Heart right ventricle (tissue), 16 donors: ENCODE measurements at places on chromosomes 11 and 22. TPM values are rescaled to one million over a fixed set of nuclear protein-coding genes. Genes with fewer than 3 reads are reported as not detected.

CRACR2B gene
- total RNA-seq: 11.4 TPM

SLC29A2 gene
- 9.6 TPM for total RNA-seq

DNA sequence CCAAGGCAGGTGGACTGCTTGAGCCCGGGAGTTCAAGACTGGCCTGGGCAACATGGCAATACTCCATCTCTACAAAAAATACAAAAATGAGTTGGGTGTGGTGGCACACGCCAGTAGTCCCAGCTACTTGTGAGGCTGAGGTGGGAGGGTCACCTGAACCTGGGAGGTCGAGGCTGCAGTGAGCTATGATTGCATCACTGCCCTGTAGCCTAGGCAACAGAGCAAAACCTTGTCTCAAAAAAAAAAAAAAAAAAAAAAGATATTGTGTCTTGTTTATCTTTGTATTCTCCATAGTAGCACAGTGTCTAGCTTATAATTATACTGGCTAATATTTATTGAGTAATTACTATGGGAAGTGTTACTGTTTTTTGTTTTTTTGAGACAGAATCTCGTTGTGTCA is 15.8 kb upstream of the GPHA2 start:
- no peak for DNase-seq

DNA sequence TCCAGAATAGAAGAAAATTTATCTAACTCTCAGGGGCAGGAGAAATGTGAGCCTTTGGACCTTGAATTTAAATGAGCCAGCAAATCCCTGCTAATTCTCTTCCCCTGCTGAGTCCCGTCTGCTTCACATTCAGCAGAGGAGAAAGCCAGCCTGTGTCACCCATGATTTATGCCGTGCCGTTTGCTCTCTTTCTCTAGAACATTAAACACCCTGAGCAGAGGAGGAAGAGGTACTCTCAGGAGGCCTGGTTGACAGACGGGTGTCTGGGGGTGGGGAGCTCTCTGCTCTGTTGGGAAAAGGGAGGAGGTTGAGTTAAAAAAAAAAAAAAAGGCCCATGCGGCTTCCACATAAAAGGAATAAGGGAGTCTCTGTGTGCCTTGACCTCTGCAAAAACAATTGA is 11.3 kb upstream of the MTMR3 start:
- no peak for DNase-seq

PLAAT5 gene
- total RNA-seq: 3.7 TPM

- DNase-seq: peak; percentile 36
Measured at GRCh38 chr11:10351765-10352641, 47.1 kb downstream of the ADM start.

DNA sequence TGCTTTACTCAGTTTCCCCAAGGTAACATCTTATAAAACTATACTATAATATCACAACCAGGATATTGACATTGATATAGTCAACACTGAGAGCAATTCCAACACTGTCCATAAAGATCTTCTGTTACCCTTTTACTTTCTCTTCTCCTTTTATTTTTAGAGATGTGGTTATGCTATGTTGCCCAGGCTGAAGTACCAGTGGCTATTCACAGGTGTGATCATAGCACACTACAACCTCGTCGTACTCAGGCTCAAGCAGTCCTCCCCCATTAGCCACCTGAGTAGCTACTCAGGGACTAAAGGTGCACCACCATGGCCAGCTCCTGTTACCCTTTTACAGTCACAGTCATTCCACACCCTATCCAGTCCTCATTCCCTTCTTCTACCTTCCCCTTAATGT is 119.7 kb downstream of the CWF19L2 start:
- no peak for DNase-seq

DNA sequence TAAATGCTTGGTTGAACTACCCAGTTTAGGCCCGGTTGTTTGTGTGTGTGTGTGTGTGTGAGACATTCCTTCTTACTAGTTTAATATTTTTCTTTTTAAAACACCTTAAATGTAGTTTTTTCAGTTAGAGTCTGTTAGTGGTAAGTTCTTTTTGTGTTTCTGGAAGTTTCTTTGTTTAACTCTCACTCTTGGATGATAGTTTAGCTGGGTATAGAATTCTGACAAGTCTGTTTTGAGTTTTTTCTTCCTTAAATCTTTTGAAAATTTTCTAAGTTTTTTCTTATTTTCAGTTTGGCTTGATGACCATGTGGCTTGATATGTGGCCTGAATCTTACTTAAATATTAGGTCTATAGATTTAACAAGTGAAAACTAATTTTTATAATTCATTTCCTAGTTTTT is 60.1 kb downstream of the PDE3B start:
- DNase-seq: no peak

DNA sequence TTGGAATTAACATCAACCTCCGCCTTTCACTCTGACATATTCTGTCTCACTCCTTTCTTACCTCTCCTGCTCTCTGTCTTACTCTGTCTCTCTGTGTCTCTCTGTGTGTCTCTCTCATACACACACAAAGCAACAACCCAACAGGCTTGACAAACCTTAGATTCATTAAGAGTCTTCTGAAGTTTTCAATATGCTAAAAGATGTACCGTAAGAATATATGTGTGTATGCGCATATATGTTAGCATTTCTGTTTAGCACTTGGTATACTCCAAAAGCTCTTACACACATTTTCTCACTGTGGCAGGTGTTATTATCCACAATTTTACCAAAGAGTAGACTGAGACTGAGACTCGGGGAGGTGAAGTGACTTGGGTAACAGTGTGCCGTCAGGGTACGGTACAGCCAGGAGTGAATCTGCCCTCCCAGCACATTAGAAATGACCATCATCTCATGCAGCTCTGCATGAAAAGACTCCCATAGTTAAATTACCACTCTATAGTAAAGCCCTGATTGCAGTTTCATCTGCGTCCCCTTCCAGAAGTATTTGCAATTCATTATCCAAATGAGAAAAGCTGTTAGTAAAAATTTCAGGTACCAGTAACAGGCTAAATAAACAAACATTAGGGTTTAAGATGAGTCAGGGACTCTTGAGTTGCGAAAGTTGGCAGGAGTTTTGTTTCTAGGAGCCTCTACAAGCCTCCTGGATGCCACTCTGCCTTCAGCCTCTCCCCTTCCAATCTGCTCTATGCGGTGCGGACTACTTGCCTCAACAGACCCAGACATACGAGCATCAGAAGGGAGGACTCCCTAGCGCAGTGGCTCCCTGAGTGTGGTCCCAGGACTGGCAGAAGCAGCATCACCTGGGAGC is 195.2 kb upstream of the TMEM45B start:
- DNase-seq: no peak

MUC2 gene
- total RNA-seq: not detected

DNA sequence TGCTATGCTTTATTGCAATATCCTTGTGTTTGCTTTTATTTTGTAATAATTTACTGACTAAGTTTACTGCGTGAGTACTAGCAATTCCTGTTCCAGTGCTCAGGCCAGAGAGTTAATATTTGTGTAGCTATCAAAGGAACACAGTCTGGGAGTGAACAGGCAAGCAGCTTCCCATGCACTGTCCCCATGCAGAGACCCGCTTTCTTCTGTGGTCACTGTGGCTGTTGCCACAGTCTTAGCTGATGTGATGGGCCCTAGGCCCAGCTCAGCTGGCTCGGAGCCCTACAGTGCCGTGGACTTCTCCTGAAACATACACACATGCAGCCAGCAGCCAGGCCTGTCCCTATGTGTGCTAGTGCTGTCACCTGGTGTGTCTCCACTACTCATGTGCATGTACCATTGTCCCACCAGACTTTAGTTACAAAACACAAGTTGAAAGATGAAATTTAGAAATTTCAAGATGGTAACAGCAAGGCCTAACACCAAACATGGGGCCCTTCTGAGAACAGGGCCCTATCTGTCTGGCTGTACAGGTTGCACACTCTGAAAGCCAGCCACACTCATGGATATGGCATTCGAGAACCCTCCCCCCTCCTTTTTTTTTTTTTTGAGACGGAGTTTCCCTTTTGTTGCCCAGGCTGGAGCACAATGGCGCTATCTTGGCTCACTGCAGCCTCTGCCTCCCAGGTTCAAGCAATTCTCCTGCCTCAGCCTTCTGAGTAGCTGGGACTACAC is 12.3 kb upstream of the SCUBE2 start:
- DNase-seq: no peak

DNA sequence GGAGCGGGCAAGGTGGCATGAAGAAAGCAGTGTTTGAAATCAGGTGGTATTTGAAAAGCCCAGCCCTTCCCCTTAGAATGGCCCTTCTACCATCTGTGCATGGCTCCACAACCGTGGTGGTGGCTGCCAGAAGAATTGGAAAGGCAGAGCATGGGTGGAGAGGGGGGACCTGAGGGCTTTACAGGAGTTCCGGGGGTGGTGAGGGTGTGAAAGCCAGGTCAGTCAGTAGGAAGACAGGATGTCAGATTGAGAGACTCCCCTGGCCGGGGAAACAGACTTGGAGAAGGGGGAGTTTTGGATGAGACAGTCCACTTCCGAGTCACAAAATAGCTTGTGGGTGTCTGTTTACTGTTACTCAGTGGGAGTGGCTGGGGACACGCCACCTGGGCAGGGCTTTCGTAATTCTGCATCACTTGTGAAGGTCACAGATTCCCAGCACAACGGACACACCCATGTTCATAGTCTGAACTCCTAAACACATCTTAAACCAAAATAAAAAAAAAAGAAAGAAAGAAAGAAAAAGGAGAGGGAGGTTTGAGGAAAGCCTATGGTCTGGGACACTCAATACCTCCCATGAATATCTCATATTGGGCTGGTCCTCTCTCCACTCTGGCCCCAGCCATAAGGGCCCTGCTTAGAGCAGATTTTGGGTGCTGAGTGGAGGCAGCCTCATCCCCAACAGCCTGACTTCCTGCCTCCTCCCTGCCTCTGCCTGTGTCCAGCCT is 24.4 kb upstream of the SMIM35 start:
- DNase-seq: no peak

GRCh38 chr11:107591378-107592230 is 657 bp downstream of the ELMOD1 start:
- DNase-seq: no peak

DNA sequence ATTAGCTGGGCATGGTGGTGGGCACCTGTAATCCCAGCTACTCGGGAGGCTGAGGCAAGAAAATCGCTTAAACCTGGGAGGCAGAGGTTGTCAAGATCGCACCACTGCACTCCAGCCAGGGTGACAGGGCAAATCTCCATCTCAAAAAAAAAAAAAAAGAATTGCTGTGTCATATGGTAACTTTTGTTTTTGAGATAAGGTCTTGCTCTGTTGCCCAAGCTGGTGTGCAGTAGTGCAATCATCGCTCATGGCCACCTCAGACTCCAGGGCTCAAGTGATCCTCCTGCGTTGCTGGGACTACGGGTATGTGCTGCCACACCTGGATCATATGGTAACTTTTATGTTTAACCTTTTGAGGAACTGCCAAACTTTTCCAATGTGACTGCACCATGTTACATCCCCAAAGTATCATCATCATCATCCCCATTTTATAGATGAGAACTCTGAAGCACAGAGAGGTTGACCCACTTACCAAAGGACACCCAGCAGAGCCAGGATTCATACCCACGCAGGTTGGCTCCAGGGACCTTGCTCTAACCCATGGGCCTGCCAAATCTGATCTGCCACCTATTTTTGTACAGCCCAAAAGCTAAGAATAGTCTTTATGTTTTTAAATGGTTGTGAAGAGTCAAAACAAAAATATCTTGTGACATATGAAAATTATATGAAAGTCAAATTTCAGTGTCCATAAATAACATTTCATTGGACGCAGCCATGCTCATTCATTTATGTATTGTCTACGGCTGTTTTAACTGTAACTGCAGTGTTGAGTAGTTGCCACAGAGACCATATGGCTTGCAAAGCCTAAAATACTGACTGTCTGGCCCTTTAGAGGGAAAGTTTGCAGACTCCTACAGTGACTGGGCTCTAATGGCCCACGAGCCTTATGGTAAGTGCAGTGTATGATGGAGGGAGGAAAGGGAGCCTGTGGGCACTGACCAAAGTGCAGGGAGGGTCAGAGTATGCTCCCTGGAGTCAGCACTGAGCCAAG is 45.3 kb downstream of the GDPD5 start:
- no peak for DNase-seq

- no peak for DNase-seq
Measured at GRCh38 chr11:68958211-68958610, 22.6 kb downstream of the MRGPRD start.

OR51B2 gene
- total RNA-seq: not detected

DNA sequence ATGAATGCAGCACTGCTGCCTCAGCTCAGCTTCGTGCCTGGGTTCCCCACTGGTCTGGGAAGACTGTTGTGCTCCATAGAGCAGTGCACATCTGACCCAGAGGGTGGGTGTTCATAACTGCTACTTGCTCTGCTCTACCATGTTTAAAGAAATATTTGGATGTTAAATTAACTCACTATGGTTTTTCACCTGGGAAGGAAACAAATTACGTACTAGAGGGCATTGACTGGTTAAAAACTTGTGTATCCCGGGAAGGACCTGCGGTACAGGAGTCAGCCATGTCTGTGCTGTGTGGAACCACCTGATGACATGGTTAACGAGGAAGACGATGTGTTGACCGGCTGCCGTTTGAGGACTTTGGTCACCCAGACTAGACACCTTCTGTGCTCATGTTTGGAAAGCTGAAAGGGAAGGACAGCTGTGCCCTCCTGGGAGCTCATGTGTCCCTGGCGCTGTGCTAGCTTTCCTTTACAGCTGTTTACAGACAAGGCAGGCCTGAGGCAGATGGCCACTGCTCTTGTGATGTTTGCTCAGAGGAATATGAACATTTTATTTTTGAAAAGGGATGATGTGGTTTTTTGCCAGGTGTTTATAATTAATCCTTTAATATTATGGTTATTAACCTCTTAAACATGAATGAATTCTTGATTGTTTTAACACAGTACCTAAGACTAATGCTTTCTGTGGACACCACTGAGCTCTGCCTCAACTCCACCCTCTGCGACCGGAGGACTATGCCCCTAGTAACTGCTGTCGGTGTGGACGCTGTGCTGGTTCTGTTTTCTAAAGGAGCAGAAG is 14.3 kb upstream of the AIFM3 start:
- no peak for DNase-seq

DNA sequence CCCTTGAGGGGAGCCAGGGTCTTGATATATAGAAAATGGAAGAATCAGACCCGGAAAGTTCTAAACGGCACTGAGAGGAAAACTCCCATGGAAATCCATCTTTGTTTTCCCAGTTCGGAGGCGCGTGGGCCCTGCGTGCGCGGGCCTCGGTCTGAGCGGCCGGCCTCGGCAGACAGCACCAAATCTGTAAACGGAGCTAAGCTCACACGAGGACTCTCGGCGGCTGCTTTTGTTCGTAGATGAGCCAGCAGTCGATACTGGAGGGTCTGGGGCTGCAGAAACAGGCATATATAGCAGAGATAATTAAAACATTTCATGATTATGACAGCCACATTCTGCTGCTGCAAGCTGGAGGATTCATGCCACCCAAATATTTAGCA is 68.5 kb upstream of the PPARA start:
- DNase-seq: no peak

TEX12 gene
- total RNA-seq: 0.49 TPM

OR2AG2 gene
- total RNA-seq: not detected

FAM83F gene
- total RNA-seq: 4.5 TPM

GRCh38 chr11:69001243-69002081 is 11.6 kb downstream of the MRGPRF start:
- peak; percentile 3 for DNase-seq

MB gene
- 22,407 TPM for total RNA-seq
